ENCODE measurements at places on chromosomes 3 and 15. TPM values are rescaled to one million over a fixed set of nuclear protein-coding genes. Genes with fewer than 3 reads are reported as not detected.

- H3K36me3 ChIP-seq = no peaks in the 10 kb centered on the region
- no peak overlapping the region for H3K27ac ChIP-seq
- H3K4me1 ChIP-seq = no peaks in the 10 kb centered on the region
- H3K4me3 ChIP-seq = no peak overlapping the region
Observed at GRCh38 chr15:91055548-91056331, 33.3 kb upstream of the VPS33B start.

- no peaks in the 10 kb centered on the region for H3K4me1 ChIP-seq
- H3K36me3 ChIP-seq = peaks cover 71% of the 10 kb centered on the region
- no peak overlapping the region for H3K4me3 ChIP-seq
- peak; percentile 9 for DNase-seq
- peak overlapping the region; percentile 16 for H3K27ac ChIP-seq
Observed at GRCh38 chr15:67175643-67176071, 78.8 kb downstream of the AAGAB start.

Gene FAM43A
- 6.8 TPM for total RNA-seq

DNA sequence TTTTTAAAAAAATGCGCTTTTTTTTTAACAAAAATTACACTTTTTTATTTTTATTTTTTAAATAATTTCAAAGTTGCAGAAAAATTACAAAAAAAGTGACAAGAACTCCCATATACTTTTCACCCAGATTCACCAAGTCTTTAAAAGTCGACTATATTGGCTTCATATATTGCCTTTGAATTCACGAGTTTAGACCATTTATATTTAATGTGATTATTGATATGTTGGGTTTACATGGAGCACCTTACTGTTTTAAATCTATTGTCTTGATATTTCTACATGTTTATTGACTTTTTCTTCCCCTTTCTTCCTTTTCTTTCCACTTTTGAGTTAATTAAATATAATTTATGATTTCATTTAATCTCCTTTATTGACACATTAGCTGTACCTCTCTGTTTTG, 127.2 kb downstream of the OPA1 start:
- H3K27ac ChIP-seq = no peak overlapping the region
- H3K27me3 ChIP-seq = no peaks in the 10 kb centered on the region
- H3K36me3 ChIP-seq = no peaks in the 10 kb centered on the region
- no peak overlapping the region for H3K4me3 ChIP-seq
- peaks cover 9% of the 10 kb centered on the region for H3K4me1 ChIP-seq

DNA sequence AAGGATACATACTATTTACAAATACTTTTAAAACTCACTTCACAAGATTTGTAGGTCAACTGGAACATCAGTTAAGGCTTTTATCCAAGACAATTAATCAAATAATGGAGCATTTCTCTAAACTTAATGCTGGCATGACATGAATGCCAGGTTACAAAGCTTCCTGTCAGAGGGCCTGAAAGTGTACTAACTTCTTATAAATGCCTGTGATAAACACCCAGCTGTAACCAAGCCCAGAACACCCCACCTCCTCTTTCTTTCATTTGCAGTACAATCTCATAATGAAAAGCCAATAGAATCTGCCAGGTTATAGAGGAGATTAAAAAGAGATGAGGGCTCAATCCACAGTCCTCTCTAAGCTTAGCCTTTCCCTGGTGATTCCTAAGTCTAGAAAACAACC, 214.4 kb downstream of the OSBPL10 start:
- no peaks in the 10 kb centered on the region for H3K27me3 ChIP-seq
- H3K4me3 ChIP-seq = no peak overlapping the region
- H3K36me3 ChIP-seq = no peaks in the 10 kb centered on the region
- no peak overlapping the region for H3K27ac ChIP-seq

Gene MAGI1
- 0.45 TPM for total RNA-seq

DNA sequence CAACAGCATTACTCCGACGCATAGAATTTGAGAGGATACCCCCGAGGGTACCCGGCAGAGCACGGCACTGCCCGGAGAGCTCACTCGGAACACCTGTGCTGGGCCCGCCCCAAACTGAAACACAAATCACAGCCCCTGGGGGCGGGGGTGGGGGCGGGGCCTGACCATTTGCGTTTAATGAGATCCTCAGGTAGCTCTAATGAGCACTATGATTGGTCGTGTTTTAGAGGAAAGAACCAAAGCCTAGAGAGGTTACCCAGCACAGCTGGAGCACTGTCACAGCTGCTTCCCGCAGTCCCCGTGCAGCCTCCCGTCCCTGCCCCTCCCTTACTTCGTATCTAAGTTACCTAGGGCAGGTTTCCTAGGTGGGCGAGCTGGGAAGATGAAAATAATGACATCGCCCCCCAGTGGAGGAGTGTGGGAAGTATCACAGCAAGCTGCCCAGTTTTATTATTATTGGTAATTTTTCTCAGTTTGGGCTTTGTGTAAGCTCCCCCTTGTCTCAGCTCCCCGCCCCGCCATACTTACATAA, 187.1 kb downstream of the PDE8A start:
- no peak overlapping the region for H3K27ac ChIP-seq
- H3K36me3 ChIP-seq = no peaks in the 10 kb centered on the region
- peaks cover 2% of the 10 kb centered on the region for H3K4me1 ChIP-seq
- DNase-seq = peak; percentile 32

- DNase-seq = no peak
- H3K27me3 ChIP-seq = peaks cover 83% of the 10 kb centered on the region
- no peak overlapping the region for H3K27ac ChIP-seq
- peak overlapping the region; percentile 80 for H3K4me3 ChIP-seq
- H3K4me1 ChIP-seq = peaks cover 80% of the 10 kb centered on the region
Observed at GRCh38 chr15:76340803-76341365, 4.3 kb downstream of the ISL2 start.

Gene CAMK1
- total RNA-seq = 1.1 TPM

Gene AADACL2
- not detected for total RNA-seq

DNA sequence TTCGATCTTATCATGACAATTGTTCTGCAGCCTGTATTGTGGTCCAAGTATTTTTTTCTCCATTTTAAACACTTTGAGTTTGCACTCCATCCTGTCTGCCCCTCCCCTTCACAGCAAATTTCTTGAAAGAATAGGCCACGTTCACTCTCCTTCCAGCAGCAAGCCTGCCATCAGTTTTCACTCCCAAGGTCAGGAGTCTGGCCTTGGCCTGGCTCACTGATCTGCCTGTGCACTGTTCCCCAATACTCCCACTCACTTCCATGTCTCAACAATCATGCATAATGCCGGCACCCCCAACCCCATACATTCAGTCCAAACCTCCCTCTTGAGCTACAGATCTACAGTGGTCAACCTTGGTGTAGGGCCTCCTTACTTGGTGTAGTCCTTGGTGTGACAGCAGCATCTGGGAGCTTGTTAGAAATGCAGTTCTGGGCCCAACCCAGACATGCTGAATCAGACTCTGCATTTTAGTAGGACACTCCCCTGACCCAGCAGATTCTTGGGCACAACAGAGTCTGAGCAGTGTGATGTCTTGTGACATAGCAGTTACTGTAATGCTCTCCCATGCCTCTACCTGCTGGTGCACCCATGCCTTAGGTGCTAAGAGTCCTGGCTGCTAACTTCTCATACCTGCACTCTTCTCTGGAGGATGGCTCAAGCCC, 58.3 kb upstream of the XCR1 start:
- DNase-seq = no peak
- no peak overlapping the region for H3K27ac ChIP-seq
- no peaks in the 10 kb centered on the region for H3K4me1 ChIP-seq
- H3K27me3 ChIP-seq = no peaks in the 10 kb centered on the region
- no peaks in the 10 kb centered on the region for H3K36me3 ChIP-seq
- no peak overlapping the region for H3K4me3 ChIP-seq

GRCh38 chr3:48270306-48270705, 29.4 kb downstream of the ZNF589 start:
- H3K27me3 ChIP-seq = no peaks in the 10 kb centered on the region
- no peak overlapping the region for H3K4me3 ChIP-seq
- peaks cover 6% of the 10 kb centered on the region for H3K36me3 ChIP-seq
- no peak for DNase-seq
- peaks cover 20% of the 10 kb centered on the region for H3K4me1 ChIP-seq

GRCh38 chr3:128466840-128467541, at the start of gene DNAJB8:
DNAJB8 (minus strand) TSS chr3:128466890; CDS start chr3:128463245, 3,645 bp downstream.
- DNase-seq = peak; percentile 53
- H3K27me3 ChIP-seq = no peaks in the 10 kb centered on the region
- no peak within 1 kb of the TSS for H3K4me3 ChIP-seq
- no peaks in the 10 kb centered on the region for H3K36me3 ChIP-seq
- no peaks in the 10 kb centered on the region for H3K4me1 ChIP-seq

DNA sequence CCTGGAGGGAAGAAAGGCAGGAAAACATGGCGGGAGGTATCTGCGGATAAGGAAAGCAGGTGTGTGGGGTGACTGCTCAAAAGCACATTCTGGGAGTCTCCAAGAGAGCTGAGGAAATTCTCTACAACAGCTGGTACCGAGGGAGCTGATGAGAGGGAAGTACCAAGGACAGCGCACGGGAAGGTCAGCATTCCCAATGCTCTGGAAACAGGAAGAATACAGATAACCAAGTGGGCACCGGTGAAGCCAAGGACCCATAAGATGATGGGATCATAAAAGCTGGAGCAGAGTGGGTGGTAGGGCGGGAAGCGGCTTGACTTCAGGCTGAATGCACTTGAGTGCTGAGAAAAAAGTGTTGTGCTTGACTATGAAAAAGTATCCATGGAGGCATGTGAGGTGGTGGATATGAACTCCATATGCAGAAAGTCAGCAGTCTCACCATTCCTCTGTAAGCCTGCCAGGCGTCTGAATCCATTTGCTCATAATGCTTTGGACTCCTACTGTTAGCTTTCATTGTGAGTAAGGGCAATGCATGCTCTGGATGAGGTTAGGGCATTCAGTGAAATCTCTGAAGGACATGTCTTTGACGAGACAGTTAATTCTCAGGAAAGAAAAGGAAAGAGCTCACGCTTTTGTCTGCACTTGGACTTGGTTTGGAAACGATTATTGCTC, 215.5 kb downstream of the NR1D2 start:
- no peak overlapping the region for H3K27ac ChIP-seq
- H3K4me3 ChIP-seq = no peak overlapping the region
- no peaks in the 10 kb centered on the region for H3K27me3 ChIP-seq
- no peaks in the 10 kb centered on the region for H3K36me3 ChIP-seq

GRCh38 chr15:41499109-41499851, 5.6 kb downstream of the ITPKA start:
- no peaks in the 10 kb centered on the region for H3K36me3 ChIP-seq
- H3K4me3 ChIP-seq = no peak overlapping the region
- H3K27ac ChIP-seq = no peak overlapping the region
- H3K4me1 ChIP-seq = peaks cover 43% of the 10 kb centered on the region
- peaks cover 96% of the 10 kb centered on the region for H3K27me3 ChIP-seq

Gene ONECUT1
- total RNA-seq = not detected

Gene ALG1L2
- 3.0 TPM for total RNA-seq

Gene SLC2A2
- total RNA-seq = 0.29 TPM

Gene SPINT1
- 6.6 TPM for total RNA-seq

Gene PDHB
- total RNA-seq = 49.2 TPM

Gene CTXN2
- not detected for total RNA-seq

Gene CPEB1
- 1.3 TPM for total RNA-seq

All from T-cell (primary cell).